ENCODE measurements at places on chromosomes 11 and 22.

DNA sequence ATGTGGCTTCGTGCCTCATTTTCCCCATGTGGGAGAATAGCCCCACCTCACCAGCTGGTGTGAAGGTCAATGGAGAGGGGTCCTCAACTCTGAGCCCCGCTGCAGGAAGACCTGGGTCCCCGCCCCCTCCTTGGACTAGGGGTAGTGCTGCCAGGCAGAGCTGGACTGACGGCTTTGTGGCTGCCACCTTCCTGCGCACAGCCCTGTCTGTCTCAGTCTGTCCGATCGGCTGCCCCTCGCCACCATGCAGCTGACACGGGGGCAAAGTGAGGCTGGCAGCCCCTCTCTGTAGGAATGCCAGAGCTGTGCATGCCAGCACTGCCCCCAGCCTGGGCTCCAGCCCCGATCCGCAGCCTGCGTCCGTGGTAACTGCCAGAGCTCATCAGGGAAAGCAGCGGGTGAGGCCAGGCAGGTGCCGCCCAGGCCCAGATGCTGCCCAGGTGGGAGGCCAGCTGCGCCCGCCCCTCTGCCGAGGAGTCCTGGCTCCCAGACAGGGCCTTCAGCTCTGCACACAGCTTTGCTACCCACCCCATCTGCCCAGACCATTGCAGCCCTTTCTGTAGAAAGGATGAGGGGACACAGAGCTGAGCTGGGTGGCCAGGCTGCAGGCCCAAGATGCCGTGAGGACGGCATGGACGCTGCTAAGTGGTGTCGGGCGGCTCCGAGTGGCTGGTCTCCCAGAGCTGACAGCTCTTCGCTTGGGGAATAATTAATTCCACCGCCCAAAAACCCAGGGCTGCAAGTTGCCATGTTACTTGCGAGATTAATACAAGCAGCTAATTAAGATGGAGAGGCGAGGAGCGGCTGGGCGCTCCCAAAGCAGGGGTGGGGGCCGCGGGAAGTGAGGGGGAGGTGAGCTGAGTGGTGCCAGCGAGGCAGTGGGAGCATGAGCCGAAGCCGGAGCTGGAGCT is 19.5 kb upstream of the FLRT1 start:
- H3K36me3 ChIP-seq = no peaks in the 10 kb centered on the region
- DNase-seq = no peak
- no peak overlapping the region for H3K27ac ChIP-seq
- H3K27me3 ChIP-seq = no peaks in the 10 kb centered on the region

GRCh38 chr22:29258407-29259252 is 9.2 kb downstream of the RHBDD3 start:
- H3K27ac ChIP-seq = no peak overlapping the region
- no peak for DNase-seq
- H3K36me3 ChIP-seq = peaks cover 7% of the 10 kb centered on the region
- no peak overlapping the region for H3K4me3 ChIP-seq
- H3K4me1 ChIP-seq = no peaks in the 10 kb centered on the region

- peaks cover under 1% of the 10 kb centered on the region for H3K4me1 ChIP-seq
- peaks cover 57% of the 10 kb centered on the region for H3K27me3 ChIP-seq
- no peak for DNase-seq
- no peak overlapping the region for H3K27ac ChIP-seq
- no peak overlapping the region for H3K4me3 ChIP-seq
Observed at GRCh38 chr22:35544827-35545226, 4.2 kb downstream of the RASD2 start.

DNA sequence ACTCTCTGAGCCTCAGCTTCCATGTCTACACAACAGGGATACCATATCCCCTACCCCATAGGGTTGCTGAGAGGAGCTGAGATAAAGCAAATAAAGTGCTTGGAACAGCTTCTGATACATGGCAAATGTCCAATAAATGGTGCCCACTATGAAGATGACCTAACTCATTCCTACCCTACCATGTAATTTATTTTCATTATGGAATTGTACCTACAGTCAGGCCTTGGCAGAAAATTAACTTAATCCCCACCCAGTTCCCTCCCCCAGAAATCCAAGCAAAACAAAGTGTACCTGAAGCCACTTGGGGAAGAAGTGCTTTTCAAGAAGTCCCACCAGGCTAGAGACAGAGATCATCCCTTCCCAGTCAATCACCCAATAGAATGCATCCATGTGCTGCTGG is 10.8 kb downstream of the SRRD start:
- H3K27me3 ChIP-seq = no peaks in the 10 kb centered on the region
- H3K4me3 ChIP-seq = no peak overlapping the region
- no peak overlapping the region for H3K27ac ChIP-seq
- H3K4me1 ChIP-seq = peaks cover 9% of the 10 kb centered on the region
- no peak for DNase-seq
- H3K36me3 ChIP-seq = peaks cover 79% of the 10 kb centered on the region

DNA sequence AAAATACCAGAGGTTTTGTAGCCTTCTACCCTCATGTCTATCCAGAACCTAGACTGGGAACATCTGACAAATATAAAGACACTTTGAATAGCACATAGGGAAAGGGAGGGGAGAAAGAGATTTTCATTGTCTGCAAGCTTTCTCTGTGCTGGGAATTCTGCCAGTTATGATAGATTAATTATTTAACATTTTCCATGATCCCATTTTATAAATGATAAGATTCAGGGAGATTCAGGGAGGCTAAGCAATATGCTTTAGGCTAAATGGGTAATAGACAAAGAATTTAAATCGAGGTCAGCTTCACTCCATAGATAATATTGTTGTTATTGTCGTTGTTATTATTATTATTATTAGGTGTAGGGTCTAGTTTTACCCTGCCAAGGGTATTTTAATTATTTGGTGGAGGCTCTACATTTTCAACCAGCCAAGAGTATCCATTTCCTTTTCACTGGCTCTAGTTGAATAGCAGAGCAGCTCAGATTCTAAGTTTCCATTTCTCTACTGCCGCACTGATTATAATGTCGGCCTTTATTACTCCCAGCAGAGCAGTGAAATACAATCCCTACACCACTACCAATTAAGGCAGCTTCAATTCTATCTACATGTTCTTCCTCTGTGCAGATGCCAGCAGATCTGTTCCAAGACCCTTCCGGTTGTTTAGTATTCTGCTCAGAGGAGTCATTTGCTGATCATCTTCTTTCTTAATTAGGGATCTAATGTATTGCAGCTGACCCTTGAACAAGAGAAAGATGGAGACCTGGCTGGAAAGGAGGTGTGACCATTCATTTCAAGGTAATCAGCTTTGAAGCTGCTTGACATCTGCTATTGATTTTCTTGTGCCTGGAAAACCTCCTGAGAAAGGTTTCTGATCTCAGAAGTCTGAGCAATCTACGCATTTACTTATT is 23.8 kb upstream of the SYN3 start:
- H3K36me3 ChIP-seq = peaks cover 3% of the 10 kb centered on the region
- peaks cover 10% of the 10 kb centered on the region for H3K27me3 ChIP-seq
- H3K27ac ChIP-seq = no peak overlapping the region
- no peak overlapping the region for H3K4me3 ChIP-seq
- DNase-seq = no peak

DNA sequence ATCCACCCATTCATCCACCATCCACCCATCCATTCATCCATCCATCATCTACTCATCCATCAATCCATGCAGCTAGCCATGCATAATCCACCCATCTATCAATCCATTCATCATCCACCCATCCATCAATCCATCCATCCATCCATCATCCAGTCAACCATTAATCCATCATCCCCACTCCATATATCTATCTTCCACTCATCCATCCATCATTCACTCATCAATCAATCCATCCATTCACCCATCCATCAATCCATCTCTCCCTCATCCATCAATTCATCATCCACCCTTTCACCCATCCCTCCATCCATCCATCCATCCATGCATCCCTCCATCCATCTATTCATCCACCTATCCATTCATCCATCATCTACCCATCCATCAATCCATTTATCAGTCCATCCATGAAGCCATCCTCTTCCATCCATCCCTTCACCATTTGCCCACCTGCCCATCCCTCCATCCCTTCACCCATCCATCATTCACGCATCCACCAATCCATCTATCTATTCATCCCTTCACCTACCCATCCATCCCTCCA is 689.4 kb downstream of the BRD1 start:
- peaks cover 30% of the 10 kb centered on the region for H3K27me3 ChIP-seq
- DNase-seq = no peak
- H3K36me3 ChIP-seq = no peaks in the 10 kb centered on the region
- H3K27ac ChIP-seq = no peak overlapping the region
- no peaks in the 10 kb centered on the region for H3K4me1 ChIP-seq

DNA sequence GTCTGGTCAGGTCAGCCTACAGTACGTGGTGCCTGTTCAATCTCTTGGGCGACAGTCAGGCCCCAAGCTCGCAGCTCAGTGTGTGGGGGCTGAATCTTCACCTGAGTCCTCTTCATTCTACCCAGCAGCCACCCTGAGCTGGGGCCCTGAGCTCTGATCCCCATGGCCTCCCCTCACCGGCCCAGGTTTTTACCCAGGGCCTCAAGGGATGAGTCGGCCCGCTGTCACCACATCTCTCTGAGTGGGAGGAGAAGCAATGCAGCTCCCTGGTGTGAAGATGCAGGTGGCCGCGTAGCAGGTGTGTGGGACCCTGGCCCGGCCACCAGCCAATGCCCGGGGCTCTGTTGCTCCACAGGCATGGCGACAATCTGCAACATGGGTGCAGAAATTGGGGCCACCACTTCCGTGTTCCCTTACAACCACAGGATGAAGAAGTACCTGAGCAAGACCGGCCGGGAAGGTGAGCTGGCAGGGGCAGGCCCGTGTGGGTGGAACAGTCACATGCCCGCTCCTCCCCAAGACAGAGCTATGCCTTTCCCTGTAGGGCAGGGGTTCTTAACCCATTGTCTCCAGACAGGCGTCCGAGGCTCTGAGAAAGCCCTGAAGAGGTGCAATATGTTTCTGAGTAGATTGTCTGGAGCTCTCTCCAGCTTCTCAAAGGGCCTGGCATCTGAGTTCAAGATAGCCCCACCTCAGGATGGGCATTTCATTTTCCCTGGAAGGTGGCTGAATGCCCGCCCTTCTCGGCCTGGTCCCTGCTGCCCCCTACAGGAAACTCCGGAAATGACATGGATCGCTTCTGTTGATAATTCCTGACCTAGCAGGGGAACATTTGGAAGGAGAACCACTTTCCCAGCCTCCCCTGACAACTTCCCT is 26.9 kb downstream of the POLR3H start:
- H3K4me3 ChIP-seq = no peak overlapping the region
- peaks cover 20% of the 10 kb centered on the region for H3K36me3 ChIP-seq
- H3K4me1 ChIP-seq = no peaks in the 10 kb centered on the region
- DNase-seq = peak; percentile 32

DNA sequence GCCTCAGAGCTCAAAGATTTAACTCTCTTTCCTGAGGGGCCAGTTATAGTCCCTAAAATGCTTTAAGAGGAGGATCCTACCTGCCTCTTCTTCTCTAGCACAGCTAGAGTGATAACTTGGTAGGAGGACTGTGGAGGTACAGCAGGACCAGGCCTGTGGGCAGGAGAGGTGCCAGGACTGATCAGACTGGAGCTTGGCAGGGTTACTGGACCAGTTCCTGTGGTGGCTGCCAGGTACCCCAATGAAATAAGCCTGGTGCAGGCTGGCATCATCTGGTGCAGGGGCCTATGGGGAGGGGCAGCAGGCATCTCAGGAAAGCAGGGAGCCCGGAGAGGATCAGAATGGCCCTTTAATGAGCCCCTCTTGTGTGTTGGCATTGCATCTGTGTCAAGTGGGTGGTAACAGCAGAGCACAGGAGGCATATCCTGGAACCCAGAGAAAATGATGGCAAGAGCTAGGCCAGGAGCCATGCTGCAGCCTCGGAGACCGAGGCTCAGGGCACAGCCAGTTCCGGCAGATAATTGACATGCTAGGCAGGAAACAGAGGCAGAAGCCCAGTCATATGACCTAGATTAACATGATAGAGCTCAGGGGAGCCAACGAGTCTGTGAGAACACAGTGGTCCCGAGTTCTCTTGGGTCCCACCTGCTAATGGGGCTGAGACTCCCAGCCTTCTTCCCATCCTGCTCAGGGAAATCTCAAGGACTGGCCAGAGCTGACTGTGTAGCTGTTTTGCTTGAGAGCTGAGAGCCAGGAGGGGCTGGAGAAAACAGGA is 187.5 kb upstream of the ZBED5 start:
- no peak overlapping the region for H3K27ac ChIP-seq
- peaks cover 2% of the 10 kb centered on the region for H3K36me3 ChIP-seq
- H3K27me3 ChIP-seq = no peaks in the 10 kb centered on the region
- DNase-seq = no peak
- H3K4me1 ChIP-seq = no peaks in the 10 kb centered on the region
